T-helper 17 cell (primary cell): ENCODE measurements at places on chromosomes 5 and 9. TPM values are rescaled to one million over a fixed set of nuclear protein-coding genes. Genes with fewer than 3 reads are reported as not detected.

- no peak for DNase-seq
Observed at GRCh38 chr9:34475097-34475496, 16.5 kb downstream of the DNAI1 start.

DNA sequence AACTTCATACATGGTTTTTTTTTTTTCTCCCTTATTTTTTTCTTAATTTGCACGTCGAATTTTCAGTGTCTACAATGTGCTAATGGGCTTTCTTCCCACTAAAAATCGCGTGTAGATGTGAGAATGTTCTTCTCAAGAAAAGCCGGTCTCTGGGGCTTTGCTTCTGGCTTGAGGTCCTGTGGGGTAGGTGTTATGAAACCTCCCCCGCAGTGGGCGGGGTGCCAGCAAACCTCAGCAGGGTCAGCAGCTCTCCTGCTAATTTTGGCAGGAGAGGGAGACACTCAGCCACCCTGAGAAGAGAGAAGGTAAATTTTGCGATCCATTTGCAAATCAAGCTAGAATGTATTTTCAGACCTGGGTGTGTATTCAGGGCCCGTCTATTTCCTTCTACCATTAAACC lies 59.9 kb downstream of the NPR3 start:
- DNase-seq, result no peak

- no peak for DNase-seq
Observed at GRCh38 chr9:18905883-18906629, 127.0 kb downstream of the SAXO1 start.

Gene WNT8A
- total RNA-seq, result not detected

Gene PTGES
- not detected for total RNA-seq
